ENCODE measurements at places on chromosomes 1 and 21.

GRCh38 chr1:176243746-176244145, 36.7 kb upstream of the COP1 start:
- peak; percentile 60 for DNase-seq

DNA sequence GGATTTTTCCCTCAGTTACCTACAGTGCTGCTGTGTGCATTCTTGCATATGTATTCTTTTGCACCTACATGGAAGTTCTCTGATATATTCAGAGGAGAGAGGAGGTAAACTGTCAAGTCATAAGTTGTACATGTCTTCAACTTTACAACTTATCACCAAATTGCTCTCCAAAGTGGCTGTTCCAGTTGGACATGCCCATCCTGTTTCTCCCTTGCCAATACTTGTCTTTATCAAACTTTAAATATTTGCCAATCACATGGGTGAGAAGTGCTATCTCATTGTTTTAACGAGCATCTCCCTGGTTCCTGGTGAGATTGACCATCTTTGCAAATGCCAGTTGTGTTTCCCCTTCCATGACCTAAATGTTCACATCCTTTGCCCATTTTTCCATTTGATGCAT, 88.2 kb downstream of the KIF26B start:
- no peak for DNase-seq

- no peak for DNase-seq
Measured at GRCh38 chr1:212944229-212944901, 6.0 kb upstream of the VASH2 start.

GRCh38 chr1:76256289-76257223, 182.0 kb downstream of the ST6GALNAC3 start:
- DNase-seq, result no peak

DNA sequence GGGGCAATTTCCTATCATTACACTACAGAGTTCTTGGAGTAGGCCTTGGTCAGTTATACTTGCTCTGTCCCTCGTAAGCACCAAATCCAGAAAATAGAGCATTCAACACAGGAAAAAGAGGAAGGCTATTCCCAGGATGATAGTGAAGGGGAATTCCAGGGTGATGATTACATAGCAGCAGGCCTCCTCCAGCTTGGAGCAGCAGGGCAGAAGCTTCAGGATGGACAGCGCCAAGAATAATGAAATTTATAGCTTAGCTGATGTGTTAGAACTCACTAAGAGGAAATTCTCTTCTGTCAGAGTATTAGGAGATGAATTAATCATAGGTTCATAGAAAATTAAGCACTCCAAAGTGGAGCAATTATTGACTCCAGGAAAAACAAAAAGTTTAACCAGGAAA, 10.8 kb upstream of the SMAP2 start:
- peak; percentile 41 for DNase-seq

GRCh38 chr1:163290025-163290640, 31.6 kb upstream of the NUF2 start:
- no peak for DNase-seq

All from skeletal muscle cell (primary cell).